ENCODE measurements at places on chromosomes 4 and X.

DNA sequence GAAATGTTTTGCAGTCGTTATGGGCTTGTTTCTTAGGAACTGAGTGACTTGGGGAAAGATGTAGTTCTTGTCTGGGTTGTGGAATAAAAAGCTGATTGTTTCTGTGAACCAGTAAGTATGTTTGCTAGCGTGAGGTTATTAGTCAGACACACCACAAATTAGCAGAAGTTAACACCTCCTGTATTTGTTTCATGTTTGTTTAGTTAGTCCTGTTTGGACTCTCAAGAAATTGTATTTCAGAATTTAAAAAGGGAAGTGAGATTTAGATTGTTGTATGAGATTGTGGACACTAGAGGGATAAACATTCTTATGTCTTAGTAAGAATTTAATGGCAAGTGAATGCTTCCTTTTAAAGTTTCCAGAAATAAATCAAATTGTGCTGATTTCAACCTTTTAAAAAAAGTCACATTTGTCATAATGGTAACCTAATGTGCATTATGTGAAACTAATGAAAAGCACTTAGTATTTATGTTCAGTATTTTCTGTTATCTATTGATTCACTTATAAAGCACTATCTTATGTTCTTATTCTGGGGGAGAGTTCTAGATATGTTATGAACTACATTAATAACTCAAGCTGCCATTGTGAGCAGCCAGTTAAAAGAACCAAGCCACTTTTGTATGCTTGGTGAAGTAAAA, 25.6 kb downstream of the ATP10D start:
- DNase-seq: peak; percentile 60

DNA sequence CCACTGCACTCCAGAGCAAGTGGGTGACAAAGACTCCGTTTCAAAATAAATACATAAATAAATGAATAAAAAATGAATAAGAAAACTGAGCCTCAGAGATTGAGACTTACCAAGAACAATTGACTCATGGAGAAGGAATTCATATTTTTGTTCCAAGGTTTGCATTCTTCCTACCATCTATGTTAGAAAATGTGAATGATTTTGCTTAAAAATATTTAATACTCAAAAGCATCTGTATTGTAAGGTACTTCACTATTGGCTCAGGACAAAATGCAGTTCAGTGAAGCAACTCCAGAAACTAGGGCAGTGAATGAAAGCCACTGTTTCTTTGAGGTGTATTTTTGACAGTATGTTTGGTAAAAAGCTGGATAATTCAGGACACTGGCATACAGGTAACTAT, 54.1 kb downstream of the XAGE2 start:
- peak; percentile 80 for DNase-seq

DNA sequence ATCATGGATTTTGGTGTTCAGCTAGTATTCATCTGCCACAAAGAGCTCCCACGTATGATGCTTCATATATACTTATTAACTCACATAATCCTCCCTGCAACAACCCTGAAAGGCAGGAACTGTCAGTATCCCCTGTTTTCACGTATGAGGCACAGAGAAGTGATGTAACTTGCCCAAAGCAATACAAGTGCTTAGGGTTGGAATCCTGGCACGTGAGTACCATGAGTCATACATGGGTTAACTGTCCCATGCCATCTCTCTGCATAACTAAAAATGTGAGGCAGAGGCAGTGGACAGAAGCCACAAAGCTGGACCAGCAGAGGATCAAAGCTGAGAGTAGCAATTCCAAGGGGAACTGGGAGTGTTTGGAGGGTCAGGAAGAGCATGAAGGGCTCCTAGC, 35.7 kb upstream of the EGFL6 start:
- DNase-seq: peak; percentile 66

- DNase-seq: no peak
Observed at GRCh38 chr4:177482367-177482766, 40.1 kb upstream of the AGA start.

- peak; percentile 61 for DNase-seq
Observed at GRCh38 chrX:24676403-24677024, 17.2 kb upstream of the POLA1 start.

- DNase-seq: no peak
Observed at GRCh38 chr4:37522996-37523395, 163.2 kb downstream of the RELL1 start.

DNA sequence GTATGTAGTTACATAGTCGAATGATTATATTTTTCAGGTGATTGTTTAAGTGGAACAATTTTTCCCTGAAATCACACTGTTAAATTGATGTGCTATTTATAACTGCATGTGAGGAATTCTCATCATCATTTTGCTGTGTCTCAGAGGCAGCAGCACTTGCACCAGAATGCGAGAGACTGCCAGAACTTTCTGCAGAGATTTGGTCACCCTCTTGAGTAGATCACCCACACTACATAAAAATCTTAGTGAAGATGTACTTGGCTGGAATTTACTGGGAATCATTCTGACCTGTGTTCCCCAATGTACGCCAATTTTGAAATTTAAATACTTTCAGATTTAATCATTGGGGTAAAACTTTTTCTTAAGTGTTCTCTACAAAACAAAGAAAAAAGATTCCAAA, 5.4 kb downstream of the UGT2B4 start:
- no peak for DNase-seq

GRCh38 chrX:105533951-105534350, 288.4 kb upstream of the NRK start:
- peak; percentile 21 for DNase-seq

DNA sequence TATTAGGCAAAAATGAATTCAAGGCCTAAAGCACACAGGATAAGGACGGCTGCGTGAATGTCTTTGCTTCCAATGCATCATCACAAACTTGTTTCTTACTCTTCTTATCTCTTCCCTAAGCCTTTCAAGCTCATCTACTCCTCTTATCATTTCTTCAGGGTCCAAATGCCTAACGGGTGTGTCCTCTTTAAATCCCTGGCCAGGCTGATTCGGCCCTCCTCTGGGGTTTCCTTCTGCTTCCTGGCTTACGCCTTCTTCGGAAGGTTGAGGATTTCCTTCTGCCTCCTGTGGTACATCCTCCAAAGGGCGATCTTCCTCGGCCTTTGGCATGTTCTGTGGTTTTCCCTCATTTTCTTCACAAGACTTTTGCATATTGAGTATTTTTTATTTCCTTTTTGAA, 1.3 kb downstream of the TCEAL8 start:
- peak; percentile 26 for DNase-seq

- DNase-seq: no peak
Observed at GRCh38 chrX:24380262-24381187, 20.1 kb downstream of the SUPT20HL1 start.

DNA sequence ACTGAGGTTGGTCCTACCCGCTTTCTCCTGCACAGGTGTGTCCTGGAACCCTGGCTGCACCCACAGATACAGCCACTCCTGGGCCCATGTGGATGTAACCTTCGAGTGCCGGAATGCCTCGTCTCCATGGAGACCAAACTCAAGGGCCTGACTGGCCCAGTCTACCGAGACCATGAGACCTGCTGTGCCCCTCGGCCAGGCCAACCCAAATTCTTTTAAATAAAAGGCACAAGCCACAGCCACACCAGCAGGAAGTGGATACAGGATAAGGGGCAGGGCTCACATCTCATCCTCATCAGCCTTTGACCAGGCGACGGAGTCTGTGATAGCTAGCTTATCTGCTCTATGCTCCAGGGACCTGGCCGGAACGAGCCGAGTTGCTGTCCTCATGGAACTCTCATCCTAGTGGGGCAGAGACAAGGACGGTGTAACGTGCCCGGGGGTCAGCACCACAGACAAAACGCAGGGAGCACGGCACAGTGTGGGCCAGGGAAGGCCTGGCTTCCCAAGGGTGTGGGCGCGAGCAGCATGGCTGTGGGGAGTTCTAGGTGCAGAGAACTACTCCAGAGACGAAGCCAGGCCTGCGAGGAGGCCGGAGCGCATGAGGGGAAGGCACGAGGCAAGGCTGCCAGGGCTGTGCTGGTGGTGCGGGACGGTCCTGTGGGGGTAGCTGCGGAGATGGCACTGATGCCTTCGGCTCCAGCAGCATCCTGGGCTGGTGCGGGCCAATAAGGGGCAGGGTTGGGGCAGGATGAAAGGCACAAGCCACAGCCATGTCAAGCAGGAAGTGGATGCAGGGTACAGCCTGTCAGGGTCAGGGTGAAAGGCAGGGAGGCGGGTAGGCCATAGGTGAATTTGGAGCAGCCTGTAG, 22.7 kb downstream of the NOP14 start:
- no peak for DNase-seq

GRCh38 chrX:129831091-129831885, 12.4 kb downstream of the ZDHHC9 start:
- no peak for DNase-seq

GRCh38 chr4:112673076-112673475, 36.1 kb downstream of the LARP7 start:
- no peak for DNase-seq

DNA sequence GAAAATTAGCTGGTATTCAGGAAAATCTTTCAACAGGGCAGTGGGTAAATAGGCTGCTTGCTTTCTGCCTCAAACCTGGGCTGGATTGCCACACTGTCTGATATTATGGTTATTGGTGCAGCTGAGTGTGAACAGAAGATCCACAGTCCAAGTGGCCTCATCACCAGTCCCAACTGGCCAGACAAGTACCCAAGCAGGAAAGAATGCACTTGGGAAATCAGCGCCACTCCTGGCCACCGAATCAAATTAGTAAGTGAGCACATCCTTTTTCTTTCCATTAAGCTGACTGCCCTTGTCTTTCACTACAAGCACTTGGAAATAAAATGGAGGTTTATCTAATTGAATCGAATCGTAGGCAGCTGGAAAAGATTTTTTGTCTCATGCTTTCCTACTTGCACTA, 204.7 kb downstream of the TLL1 start:
- DNase-seq: no peak

DNA sequence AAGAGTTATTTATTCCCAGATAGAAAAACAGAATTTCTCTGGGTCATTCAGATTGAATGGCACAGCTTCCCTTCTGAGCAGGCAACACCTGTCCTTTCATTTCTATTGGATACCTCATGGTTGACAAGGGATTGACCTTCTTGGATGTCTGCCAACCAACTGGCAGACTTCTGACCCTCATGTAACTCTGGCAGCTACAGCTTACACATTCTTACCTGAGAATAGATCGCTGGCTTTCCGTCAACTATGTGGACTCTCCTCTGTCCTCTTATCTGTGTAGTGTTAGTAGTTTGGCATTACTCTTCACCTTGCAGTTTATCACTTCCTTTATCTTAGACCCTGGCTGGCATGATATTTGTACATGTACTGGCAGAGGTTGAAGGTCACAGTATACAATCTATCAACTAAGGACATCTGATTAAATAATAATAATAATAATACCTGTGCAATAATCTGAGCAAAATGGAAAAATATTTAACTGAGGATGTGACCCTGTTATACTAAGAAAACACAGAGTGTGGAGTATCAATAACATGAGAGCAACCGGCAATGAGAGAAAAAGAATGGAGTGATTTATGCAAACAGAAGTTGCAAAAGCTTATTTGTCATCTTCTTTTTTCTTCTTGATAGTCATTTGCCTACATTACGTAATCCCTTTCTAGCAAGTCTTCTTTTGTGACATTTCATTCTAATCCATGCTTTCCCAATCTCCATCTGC, 1118.2 kb downstream of the ARAP2 start:
- no peak for DNase-seq

DNA sequence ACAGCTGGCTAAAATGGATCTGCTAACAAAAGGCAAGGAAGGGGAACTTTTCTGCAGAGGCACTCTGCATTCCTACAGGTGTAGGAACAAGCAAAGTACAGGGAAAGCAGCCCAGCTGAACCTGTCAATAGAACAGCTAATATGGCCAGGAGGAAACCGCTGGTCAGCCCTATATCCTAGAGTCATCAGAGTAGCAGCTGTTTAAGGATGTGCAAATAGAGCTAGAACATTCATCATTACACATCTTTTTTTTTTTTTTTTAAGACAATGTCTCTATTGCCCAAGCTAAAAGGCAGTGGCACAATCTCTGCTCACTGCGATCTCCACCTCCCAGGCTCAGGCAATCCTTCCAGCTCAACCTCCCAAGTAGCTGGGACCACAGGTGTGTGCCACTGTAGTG, 163.0 kb downstream of the BTC start:
- DNase-seq: no peak

DNA sequence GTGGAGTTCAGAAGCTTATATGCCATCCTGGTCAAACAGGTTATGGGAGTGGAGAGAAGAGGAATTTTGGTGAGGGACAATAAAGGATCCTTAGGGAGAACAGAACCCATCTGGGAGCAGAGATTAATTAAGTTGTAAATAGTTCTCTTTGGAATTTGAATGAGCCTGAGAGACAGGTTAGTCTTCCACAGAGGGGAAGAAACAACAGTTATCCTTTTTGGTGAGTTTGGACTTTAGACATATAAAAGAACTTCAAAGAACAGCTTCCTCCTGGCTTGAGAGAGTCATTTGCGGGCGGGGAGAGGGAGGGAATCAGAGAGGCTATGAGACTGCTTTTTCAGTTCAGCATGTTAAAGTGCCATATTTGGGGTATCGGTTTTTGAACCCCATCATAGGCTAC, 793.3 kb upstream of the MAGEB2 start:
- DNase-seq: no peak

DNA sequence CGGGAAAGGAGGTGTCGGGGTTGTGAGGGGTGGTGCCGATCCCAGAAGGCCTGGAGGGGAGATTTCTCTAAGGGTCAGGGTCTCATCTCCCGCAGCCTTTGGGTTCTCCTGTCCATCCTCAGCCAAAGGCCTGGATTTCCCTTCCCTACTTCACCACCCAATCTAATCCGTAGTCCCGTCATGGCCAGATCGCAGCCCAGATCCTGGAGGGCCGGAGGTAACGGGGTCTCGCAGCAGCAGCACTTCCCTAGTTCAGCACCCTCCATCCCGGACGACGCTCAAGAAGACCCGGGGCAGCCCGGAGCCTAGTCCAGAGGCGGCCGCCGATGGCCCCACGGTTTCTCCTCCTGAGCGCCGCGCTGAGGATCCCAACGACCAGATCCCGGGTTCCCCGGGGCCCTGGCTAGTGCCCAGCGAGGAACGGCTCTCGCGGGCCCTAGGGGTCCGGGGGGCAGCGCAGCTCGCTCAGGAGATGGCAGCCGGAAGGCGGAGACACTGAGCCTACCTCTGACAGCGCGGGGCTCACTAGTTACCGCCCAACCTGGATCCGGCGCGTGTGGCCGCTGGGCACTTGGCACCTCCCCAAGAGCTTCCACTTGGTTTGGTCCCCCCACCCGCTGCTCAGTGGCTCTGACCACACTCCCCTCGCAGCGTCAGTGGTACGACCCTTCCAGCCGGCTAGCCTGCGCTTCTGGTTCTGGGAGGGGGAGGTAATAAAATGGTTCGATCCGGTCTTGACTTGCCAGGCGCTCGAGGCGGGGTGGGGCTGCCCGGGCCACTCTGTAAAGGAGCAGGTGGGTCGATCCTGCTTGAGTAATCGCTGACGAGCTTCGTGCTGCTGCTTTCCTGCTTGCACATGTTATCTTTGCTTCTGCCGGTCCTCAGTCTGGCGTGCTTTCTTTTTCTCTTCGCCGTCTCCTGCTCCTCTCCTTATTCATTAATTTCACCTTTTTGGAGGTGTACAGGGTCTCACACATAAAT, 3.6 kb downstream of the MAGIX start:
- DNase-seq: peak; percentile 10

- no peak for DNase-seq
Observed at GRCh38 chr4:39029752-39030694, 2.2 kb downstream of the TMEM156 start.

All from adipocyte (in vitro differentiated cells).